WTC11 (cell line): ENCODE measurements at places on chromosomes 5 and 9. TPM values are rescaled to one million over a fixed set of nuclear protein-coding genes. Genes with fewer than 3 reads are reported as not detected.

- H3K27ac ChIP-seq, result no peak overlapping the region; the same call in 1 of the 2 replicates
- peaks cover 2% of the 10 kb centered on the region; the same call in 1 of the 2 replicates for H3K36me3 ChIP-seq
- no peaks in the 10 kb centered on the region for H3K27me3 ChIP-seq
- peaks cover 9% of the 10 kb centered on the region; the same call in 1 of the 2 replicates for H3K4me1 ChIP-seq
- no peak overlapping the region for H3K4me3 ChIP-seq
- DNase-seq, result no peak
These were observed 51.1 kb downstream of the PSMB7 start for GRCh38 chr9:124364141-124364540.

DNA sequence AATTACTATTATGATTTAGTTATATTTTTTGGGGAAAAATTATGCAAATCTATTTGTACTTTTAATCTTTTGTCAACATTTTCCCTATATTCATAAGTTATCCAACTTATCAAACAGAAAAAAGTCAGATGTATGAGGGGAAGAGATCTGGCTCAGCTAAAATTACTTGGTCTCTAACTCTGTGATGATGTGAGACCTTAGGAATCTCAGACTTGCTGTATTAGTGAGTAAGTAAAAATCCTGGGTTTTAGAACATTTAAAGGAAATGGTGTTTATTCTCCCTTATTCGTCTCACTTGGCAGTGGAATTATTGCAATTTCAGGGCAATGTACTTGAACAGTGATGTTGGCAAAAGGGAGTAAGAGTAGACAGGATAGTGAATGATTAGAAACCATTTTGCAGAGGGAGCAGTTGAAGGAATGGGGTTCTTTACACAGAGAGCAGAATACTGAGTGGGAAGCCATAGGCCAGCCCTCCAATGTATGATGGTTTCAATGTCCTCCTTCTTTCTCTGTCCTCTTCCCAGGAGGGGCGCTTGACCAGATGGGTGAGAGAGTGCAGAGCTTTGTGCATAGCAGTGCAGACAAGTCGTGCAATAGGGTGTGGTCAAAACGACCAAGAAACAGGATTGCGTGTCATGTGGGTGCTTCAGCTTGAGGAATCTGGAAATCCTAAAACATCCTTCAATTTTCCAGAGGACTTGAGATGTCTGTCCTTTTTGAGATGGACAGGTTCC is 91.7 kb downstream of the TENT4A start:
- H3K4me3 ChIP-seq, result no peak overlapping the region
- no peak overlapping the region for H3K27ac ChIP-seq
- peaks cover 16% of the 10 kb centered on the region for H3K27me3 ChIP-seq
- no peaks in the 10 kb centered on the region for H3K4me1 ChIP-seq
- DNase-seq, result no peak

Gene EIF4E1B
- 0.74 to 1.3 TPM (median 1.1 TPM) in 3 replicates for total RNA-seq

Gene PCDHA4
- total RNA-seq, result 5.4 to 6.3 TPM (median 5.6 TPM) in 3 replicates
